ENCODE measurements at places on chromosomes 16 and 17.
A peak's percentile ranks its signal among the peaks of the same experiment; 100 is the strongest.

- DNase-seq, result peak; percentile 58
Measured at GRCh38 chr16:31138621-31139578, 3.4 kb upstream of the PRSS8 start.

DNA sequence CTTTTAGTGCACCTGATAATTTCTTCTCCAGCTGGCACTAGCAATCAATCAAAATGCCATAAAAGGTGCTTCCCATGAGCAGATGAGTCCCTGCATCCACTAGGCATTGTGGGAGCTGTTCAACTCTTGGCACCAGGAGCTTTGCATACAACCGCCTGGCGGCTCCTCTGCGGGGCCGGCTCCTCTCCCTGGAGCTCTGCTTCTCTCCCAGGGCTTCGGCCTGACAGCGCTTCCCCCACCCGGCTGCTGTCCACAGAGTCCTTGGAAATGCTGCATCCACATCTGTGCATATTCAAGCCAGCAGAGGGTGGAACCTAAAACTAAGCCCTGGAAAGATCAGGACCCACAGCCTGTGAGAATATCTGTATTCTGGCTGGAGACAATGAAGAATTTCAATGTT is 62.9 kb downstream of the LMF1 start:
- no peak for DNase-seq

DNA sequence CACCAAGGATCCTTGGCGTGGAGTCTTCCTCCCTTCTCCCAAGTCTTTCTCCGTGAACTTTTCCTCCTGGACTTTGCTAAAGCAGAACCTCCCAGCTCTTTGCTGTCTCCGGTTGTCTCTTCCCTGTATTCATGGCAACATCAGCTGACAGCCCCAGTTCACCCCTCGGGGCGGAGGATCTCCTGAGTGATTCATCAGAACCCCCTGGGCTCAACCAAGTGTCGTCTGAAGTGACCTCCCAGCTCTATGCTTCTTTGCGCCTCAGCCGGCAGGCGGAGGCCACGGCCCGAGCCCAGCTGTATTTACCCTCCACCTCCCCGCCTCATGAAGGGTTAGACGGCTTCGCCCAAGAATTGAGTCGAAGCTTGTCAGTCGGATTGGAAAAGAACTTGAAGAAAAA is 943 bp downstream of the CNTROB start:
- peak; percentile 70 for DNase-seq

GRCh38 chr17:2481760-2482159 is 29.9 kb downstream of the METTL16 start:
- no peak for DNase-seq

GRCh38 chr17:35932586-35932985 is 2.0 kb upstream of the RDM1 start:
- DNase-seq, result no peak
